BE2C (cell line): ENCODE measurements at places on chromosomes 3 and 15.

DNA sequence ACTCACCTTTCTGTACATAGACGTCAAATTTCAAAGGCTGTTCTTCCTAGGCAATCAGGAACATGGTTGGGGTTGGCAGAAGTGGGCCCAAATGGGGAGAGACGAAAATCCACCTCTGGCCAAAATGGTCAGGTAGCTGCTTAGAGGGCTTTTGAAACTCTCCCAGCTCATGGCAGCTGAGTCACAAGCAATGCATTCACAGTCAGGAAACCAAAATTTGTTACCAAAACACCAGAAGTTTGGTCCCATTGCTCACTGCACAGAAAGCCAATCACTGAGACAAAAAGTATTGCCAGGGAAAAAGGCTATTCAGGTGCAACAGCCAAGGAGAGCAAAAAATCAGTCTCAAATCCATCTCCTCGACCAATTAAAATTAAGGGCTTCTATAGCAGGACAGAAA is 539.6 kb upstream of the CCDC54 start:
- DNase-seq: no peak

DNA sequence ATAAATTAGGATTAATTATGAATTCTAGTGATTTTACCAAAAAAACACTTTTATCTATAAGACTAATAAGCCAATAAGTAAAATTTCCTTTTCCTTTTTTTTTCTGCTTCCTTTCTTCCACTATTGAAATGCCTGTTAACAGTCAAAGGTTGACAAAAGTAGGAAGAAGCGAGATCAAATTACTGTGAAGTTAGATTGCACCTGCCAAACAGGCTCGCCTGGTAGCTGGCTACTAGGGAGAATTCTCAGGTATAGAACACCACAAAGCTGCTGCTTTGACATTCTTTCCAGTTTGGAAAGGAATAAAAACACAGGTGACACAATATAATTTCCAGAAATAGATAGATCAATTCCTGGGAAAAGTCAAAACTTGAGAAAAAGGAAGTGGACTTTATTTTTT is 749.0 kb downstream of the NSUN3 start:
- DNase-seq: no peak

DNA sequence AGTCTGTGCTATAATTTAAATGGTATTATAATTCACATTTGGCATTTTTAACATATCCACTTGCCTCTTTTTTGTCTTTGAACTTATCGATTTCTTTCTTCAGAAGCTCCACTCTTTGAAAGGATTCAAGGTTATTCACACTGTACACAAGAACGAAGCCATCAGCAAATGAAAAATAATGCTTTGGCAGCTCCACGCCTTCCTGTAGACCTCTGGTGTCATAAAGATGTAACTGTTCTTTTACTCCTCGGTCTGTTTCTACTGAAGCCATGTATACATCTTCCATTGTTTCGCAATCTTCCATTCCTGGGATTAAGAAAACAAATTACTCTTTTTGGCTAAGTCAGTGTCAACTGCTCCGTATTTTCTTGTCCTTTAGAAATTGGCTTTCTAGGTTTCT is 16.0 kb downstream of the NKIRAS1 start:
- no peak for DNase-seq

GRCh38 chr15:31091481-31091880 is 10.0 kb downstream of the TRPM1 start:
- DNase-seq: no peak

- no peak for DNase-seq
Measured at GRCh38 chr15:101067660-101068522, 148.7 kb downstream of the LRRK1 start.

- no peak for DNase-seq
Measured at GRCh38 chr3:78875851-78876250, 891.9 kb downstream of the ROBO1 start.

GRCh38 chr3:11539677-11540076 is 104.0 kb downstream of the VGLL4 start:
- no peak for DNase-seq
